ENCODE measurements at places on chromosomes 6 and 20. TPM values are rescaled to one million over a fixed set of nuclear protein-coding genes. Genes with fewer than 3 reads are reported as not detected.

DNA sequence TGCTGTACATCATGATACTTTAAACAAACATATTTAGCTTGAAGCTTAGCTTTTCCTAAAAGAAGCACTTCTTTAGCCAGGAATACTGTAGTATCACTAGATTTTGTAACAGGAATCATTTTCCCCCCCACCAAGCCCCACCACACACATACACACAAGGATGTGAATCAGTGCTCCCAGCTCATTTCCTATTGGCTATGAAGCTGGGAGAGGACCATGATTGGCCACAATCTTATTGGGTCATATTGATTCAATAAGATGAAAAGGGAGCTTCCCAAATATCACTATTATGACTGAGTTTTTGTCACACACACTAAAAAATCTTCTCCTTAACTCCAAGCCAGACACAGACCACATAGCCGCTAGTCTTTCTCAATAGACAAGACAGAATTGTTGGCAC, 140.5 kb upstream of the TNFAIP3 start:
- no peak for DNase-seq

GRCh38 chr6:132300323-132300949, 100.8 kb downstream of the MOXD1 start:
- peak; percentile 75 for DNase-seq

DNA sequence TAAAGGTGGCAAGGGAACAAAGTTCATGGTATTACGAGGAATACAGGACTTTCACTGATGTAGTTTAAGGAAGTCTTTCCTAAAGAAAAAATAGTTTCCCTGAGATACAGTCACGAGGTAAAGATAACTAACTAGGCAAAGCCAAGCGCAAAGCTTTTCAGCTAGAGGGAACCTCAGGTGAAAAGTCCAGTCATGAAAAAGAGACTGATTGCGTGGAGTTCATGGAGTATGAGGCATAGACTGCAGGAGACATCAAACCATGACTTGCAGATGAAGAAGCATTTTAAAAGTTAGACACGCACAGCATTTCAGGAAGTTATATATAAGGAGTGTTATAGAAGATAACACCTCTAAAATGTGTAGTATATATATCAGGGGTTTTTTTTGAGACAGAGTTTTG, 205.6 kb upstream of the ZNF184 start:
- no peak for DNase-seq

DNA sequence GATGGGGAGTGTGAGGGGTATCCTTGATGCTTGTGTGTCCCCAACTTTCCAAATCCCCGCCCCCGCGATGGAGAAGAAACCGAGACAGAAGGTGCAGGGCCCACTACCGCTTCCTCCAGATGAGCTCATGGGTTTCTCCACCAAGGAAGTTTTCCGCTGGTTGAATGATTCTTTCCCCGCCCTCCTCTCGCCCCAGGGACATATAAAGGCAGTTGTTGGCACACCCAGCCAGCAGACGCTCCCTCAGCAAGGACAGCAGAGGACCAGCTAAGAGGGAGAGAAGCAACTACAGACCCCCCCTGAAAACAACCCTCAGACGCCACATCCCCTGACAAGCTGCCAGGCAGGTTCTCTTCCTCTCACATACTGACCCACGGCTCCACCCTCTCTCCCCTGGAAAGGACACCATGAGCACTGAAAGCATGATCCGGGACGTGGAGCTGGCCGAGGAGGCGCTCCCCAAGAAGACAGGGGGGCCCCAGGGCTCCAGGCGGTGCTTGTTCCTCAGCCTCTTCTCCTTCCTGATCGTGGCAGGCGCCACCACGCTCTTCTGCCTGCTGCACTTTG, at the start of gene TNF:
Gene TNF, plus strand, starts transcription at position 231 of the 567 bp plus-strand sequence. Its CDS starts 177 bp downstream, at position 408.
- DNase-seq, result no peak

GRCh38 chr6:144566868-144567615, 281.9 kb downstream of the UTRN start:
- DNase-seq, result no peak

- DNase-seq, result no peak
Observed at GRCh38 chr6:90678049-90678779, 91.3 kb upstream of the MAP3K7 start.

DNA sequence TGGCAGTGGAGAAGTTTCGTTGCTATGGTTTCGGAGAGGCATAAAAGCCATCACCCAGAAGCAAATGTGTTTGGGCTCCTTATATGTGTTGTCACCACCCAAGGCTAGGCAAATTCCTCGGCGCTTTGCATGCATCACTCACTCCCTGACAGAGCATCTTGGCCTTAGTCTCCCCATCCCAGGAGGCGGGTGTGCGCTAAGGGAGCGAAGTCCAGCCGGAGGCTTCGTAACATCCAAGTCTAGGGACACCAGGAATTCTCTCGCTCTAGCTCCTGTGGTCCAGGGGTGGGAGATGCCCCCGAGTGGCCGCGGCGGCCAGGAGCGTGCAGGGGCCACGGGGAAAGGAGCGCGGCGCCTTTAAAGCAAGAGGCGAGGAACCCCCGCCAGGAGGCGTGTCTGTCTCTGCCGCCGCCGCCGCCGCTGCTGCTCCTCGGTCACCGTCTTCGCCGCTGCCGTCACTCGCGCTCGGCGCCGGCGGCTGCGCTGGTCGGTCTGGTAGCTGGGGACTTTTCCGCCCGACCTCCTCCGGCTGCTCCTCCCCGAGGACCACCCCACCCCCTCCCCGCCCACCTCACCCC, at the start of gene GRIK2:
Gene GRIK2, plus strand, starts transcription at position 458 of the 578 bp plus-strand sequence.
- DNase-seq, result peak; percentile 28

- DNase-seq, result no peak
Observed at GRCh38 chr6:1802491-1803395, 193.0 kb downstream of the FOXC1 start.

DNA sequence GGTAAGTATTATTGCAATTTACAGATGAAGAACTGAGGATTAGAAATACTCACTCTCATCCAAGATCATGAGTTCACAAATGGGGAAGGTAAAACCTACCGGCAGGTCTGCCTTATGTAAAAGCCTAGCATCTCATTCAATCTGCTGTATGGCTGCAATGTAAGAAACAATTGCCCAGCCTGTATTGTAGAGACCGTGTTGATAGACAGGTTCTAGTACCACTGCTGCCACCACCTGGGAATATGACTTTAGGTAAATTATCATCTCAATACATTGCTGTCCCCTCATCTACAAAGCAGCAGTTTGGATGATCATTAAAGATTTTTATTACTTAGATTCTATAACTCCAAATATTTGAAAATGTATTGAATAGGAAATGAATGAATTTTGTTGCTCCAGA, 23.3 kb upstream of the ARHGAP18 start:
- DNase-seq, result no peak

GRCh38 chr6:138415125-138415524, 11.1 kb downstream of the HEBP2 start:
- no peak for DNase-seq

DNA sequence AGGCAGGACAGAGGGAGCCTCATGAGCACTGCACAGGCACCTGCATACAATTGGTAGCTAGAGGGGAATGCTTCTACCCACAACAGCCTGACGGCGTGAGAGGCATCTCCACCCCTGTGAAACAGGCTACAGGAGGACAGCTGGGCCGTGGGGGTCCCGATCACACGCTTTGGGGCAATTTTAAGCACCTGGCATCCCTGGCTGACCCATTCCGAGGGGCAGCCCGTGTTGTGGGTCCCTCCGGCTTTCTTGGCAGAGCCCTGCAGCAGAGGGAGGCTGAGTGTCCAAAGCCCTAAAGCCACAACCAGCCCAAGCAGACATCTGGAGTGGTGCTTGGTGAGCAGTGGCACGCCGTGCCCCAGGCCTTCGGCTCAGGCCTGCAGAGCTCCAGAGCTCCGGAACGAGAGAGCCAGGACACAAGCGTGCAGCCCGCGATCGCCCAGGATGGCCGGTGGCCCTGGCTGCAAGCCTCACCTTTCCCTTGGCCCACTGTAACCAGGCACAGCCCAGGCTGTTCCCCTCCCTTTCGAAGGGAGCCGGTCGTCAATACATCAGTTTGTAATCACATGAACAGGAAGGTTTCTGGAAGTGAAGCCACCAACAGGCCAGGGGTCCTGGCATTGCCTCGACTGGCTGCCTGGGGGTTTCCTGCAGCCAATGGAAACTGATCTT, 81.4 kb downstream of the DLL1 start:
- DNase-seq, result no peak

The HLA-DRA gene
- total RNA-seq, result not detected

The HNF4A gene
- total RNA-seq, result not detected

The ATP9A gene
- total RNA-seq, result 22.4 TPM
